ENCODE measurements at places on chromosomes 1 and 21.

- no peak for DNase-seq
Observed at GRCh38 chr1:31523769-31524168, 52.5 kb upstream of the TINAGL1 start.

GRCh38 chr1:2249559-2249906 is 21.4 kb downstream of the SKI start:
- no peak for DNase-seq

- no peak for DNase-seq
Observed at GRCh38 chr1:3243304-3243703, 174.3 kb downstream of the PRDM16 start.

GRCh38 chr21:37553078-37553481 is 186.5 kb downstream of the DYRK1A start:
- DNase-seq, result no peak

GRCh38 chr1:33649759-33650158 is 177.3 kb downstream of the ZSCAN20 start:
- DNase-seq, result no peak

GRCh38 chr21:41819856-41820281 is 53.0 kb upstream of the RIPK4 start:
- DNase-seq, result no peak

DNA sequence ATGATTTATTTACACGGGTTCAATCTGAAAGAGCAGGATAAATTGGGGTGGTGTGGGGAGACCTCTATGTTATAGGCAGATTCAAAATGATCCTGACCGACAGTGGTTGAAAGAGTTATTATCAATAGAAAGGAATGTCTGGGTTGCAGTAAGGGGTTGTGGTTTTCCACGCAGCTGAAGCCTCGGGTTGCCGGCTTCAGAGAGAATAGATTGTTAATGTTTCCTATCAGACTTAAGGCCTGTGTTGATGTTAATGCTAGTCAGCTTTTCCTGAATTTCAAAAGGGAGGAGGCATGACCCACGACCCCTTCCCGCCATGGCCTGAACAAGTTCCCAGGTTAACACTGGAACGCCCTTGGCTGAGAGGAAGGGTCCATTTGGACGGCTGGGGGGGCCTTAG is 2.2 kb upstream of the UBE2J2 start:
- no peak for DNase-seq

- DNase-seq, result no peak
Observed at GRCh38 chr1:21544095-21544494, 34.9 kb downstream of the ALPL start.

DNA sequence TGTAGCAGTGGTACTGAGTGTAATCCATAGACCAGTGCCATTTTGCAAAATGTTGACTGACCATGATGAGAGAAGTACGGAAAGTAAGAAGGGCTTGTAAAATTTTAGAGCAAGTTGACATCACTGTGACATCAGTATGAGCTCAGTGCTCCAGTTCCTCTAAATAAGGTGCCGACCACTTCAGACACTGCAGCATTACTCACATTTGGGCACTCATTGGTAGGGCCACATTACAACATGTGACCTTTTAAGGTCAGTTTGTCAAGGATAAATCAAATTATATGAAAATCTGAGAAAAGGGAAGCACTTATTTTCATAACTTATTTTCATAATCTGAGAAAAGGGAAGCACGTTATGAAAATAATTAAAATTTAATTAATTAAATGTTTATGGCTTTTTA is 128.0 kb upstream of the ERG start:
- DNase-seq, result no peak

DNA sequence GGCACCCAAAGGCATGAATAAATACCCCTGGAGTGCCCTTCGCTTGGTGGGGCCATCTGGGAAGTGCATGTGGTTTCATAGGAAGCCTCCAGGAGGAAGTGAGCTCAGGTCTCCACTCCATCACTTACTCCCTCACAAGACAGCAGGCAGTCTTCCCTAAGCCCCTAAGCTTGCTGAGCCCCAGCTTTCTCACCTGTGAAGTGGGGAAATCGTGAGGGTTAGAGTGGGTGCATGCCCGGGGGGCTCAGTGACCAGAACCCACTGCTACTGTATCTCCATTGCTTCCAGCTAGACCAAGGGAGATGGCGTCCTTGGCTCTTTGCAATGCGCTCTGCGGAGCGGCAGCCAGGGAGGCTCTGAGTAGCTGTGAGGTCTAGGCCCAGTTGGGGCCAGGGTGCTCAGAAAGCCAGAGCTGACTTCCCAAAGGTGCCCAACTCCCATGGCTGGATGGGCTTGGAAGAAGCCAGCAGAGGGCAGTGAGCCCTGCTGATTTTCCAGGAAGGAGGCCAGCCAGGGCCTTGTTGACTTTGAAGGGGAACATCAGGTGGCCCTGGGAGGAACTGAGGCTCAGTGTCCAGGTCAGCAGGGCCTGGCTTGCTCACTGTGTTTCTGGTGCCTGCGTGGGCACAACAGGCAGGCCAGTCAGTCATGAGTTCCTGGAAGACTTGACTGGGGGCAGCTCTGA is 27.3 kb downstream of the CDCP2 start:
- DNase-seq, result no peak

- DNase-seq, result no peak
Observed at GRCh38 chr1:110176299-110176956, 26.1 kb downstream of the SLC6A17 start.

DNA sequence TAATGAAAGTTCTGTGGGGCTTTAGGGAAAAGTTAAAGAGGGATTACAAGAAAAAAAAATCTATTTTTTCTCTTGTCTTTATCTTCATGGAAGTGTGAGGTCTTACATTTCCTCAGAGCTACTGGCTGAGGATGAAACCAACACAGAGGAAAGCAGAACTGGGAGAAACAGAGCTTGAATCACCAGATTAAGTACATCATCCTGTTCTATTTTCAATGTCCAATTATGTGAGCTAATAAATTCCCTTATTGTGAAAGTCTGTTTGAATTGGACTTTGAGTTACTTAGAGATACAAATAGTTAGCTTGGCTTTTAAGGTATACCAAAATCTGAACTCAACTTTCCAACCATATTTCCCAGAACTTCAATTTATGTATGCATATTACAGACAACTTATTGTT is 69.2 kb downstream of the LPGAT1 start:
- no peak for DNase-seq

DNA sequence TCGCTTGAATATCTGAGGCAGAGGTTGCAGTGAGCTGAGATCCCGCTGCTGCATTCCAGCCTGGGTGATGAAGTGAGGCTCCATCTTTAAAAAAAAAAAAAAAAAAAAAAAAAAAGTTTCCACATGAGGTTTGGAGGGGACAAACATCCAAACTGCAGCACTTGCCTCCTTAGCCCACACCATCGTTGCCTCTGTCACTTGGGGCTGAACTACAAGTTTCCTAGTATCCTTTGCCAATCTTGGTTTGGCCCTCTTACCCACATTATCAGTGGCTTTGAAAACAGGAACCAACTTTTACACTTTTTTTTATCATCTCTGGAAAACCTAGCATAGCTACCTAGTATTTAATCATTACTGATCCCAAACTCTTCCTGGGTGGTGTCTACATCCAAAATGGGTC is 59.2 kb downstream of the CLSTN1 start:
- no peak for DNase-seq

- DNase-seq, result no peak
Observed at GRCh38 chr1:72262735-72263134, 19.6 kb downstream of the NEGR1 start.

Measured in SW 1271 (cell line).